ENCODE measurements at places on chromosomes 5 and 9.

- no peak for DNase-seq
These were observed 184.6 kb upstream of the MAP1B start for GRCh38 chr5:71922584-71923106.

DNA sequence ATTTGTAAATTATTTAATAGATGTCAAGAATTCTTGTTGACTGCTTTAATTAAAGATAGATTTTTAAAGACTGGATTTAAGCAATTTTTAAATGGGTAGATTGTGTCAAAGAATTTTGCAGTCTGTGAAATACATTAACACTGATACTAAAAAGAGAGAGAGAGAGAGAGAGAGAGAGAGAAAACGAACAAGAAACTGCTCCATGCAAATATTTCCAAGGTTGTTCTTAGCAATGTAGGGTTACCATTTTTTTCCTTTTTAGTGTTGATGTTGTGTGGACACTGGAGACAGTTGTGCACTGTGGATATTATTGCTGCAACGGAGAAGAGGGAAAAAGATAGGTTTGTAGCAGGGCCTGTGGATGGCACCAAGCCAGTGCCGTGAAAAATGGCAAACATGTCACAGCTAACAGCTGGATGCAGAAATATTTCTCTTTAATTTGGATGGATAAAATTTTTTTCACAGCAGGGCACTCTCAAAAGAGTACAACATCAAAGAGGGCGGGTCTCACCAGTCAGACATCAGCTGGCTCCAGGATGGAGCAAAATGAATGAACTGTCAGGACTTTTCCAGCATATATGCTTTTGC is 58.2 kb downstream of the PRDM6 start:
- no peak for DNase-seq

- no peak for DNase-seq
These were observed 242.0 kb downstream of the KDM4C start for GRCh38 chr9:6999794-7000193.

DNA sequence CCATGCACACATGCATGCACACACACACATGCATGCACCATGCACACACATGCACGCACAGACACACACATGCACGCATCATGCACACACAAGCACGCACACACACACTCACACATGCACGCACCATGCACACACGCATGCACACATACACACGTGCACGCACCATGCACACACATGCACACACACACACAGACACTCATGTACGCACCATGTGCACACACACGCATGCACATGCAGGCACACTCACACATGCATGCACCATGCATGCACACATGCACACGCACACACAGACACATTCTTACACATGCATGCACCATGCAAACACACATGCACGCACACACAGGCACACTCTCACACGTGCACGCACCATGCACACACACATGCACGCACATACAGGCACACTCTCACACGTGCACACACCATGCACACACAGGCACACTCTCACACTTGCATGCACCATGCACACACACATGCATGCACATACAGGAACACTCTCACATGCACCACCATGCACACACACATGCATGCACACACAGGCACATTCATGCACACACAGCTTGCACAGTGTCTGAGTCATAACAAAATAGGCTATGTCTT is 117.5 kb downstream of the TENT4A start:
- no peak for DNase-seq

- DNase-seq: no peak
These were observed 63.3 kb downstream of the RASGRF2 start for GRCh38 chr5:81023261-81023970.

DNA sequence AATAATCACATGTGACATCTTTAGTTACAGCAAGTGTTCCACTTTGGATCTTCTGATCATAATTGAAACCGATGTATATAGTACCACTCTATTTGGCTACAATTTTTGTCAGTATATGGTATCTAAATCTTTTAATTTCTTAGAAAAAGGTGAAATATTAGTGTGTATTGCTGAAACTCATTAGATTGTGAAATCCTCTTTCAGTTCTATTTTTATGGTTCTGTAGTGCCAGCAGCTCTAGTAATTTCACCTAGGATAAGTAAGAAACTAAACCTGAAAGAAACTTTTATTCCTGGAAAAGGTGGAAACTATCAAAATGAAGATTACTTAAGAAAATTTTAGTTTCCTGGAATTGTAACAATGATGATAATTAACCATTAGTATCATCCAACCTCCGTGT is 370.9 kb downstream of the NNT start:
- no peak for DNase-seq

GRCh38 chr5:122967085-122967484 is 69.4 kb downstream of the PPIC start:
- DNase-seq: no peak
